Epithelial cell of umbilical artery (primary cell): ENCODE measurements at places on chromosomes 16 and 17. TPM values are rescaled to one million over a fixed set of nuclear protein-coding genes. Genes with fewer than 3 reads are reported as not detected.

Gene CKLF
- 118 and 121 TPM in 2 replicates for total RNA-seq

Gene GUCY2D
- total RNA-seq = not detected in 2 replicates

Gene RCVRN
- not detected in 2 replicates for total RNA-seq

Gene SLC38A8
- not detected in 2 replicates for total RNA-seq

Gene KRTAP9-2
- not detected in 2 replicates for total RNA-seq

Gene KRTAP9-8
- total RNA-seq = not detected in 2 replicates

Gene PHF23
- total RNA-seq = 39.7 and 43.9 TPM in 2 replicates

Gene PPP1R1B
- total RNA-seq = not detected in 2 replicates

Gene CCL1
- total RNA-seq = 1.5 TPM in 1 of 2 replicates, not detected in the other

Gene SCNN1B
- total RNA-seq = not detected in 2 replicates

Gene CDK5RAP3
- total RNA-seq = 45.1 and 75.8 TPM in 2 replicates

Gene LLGL2
- 1.8 and 2.9 TPM in 2 replicates for total RNA-seq

Gene BCL6B
- total RNA-seq = 107 and 156 TPM in 2 replicates

Gene ITFG1
- total RNA-seq = 38.9 and 43.9 TPM in 2 replicates

Gene EVPLL
- total RNA-seq = not detected in 2 replicates

Gene CCDC200
- total RNA-seq = not detected in 2 replicates

Gene CDYL2
- 25.3 and 25.4 TPM in 2 replicates for total RNA-seq

Gene SOCS1
- 1.3 and 2.1 TPM in 2 replicates for total RNA-seq

Gene HOXB1
- not detected in 2 replicates for total RNA-seq

Gene CDRT15L2
- total RNA-seq = not detected in 2 replicates

Gene CCL2
- total RNA-seq = 47.4 and 405 TPM in 2 replicates

Gene TMEM235
- total RNA-seq = under 0.01 and 0.46 TPM in 2 replicates

Gene TOM1L1
- total RNA-seq = 5.8 and 23.4 TPM in 2 replicates

Gene KRTAP2-4
- not detected in 2 replicates for total RNA-seq

Gene TSNAXIP1
- total RNA-seq = 0.32 TPM in 1 of 2 replicates, not detected in the other

Gene VAT1L
- total RNA-seq = 0.97 and 3.6 TPM in 2 replicates

Gene OTOP3
- not detected in 2 replicates for total RNA-seq

Gene ICAM2
- total RNA-seq = 743 and 963 TPM in 2 replicates

Gene CES3
- total RNA-seq = not detected in 2 replicates

Gene MEAK7
- 11.4 and 14.4 TPM in 2 replicates for total RNA-seq

Gene KRTAP4-4
- total RNA-seq = not detected in 2 replicates

Gene TBC1D3I
- total RNA-seq = not detected in 2 replicates

Gene MPV17L
- 0.32 and 2.6 TPM in 2 replicates for total RNA-seq

Gene G6PC1
- total RNA-seq = not detected in 2 replicates

Gene NECAB2
- under 0.01 TPM in 1 of 2 replicates, not detected in the other for total RNA-seq

Gene CYBA
- total RNA-seq = 27.1 and 97.4 TPM in 2 replicates

Gene PPM1E
- total RNA-seq = under 0.01 TPM in 1 of 2 replicates, not detected in the other

Gene TBC1D3K
- not detected in 2 replicates for total RNA-seq

Gene SBK1
- 0.15 and 0.32 TPM in 2 replicates for total RNA-seq

Gene HYDIN
- not detected in 2 replicates for total RNA-seq

Gene AXIN2
- total RNA-seq = 1.8 and 2.3 TPM in 2 replicates

Gene PLCG2
- 2.4 and 2.6 TPM in 2 replicates for total RNA-seq

Gene KRTAP9-4
- total RNA-seq = not detected in 2 replicates

Gene SEPHS2
- 14.3 and 15.2 TPM in 2 replicates for total RNA-seq
